ENCODE measurements at places on chromosomes 1 and 21.

DNA sequence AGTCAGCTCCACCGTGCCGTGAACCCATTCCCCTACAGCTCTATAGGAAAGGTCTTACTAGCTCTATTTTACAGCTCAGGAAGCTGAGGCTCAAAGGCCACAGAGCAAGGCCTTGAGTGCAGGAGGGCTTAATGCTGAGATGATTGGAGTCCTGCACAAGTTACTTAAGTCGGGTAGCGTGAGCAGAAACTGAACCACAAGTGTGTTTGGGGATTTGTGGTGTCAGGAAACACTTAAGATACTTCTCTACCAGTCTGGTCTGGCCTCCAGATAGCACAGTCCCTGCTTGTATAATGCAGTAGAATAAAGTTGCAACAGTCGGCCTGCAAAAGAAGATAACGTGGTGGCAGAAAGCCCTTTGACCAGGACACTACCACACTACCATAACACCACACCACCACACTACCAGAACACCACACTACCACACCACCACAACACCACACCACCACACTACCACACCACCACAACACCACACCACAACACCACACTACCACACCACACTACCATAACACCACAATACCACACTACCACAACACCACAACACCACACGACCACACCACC lies 118.1 kb downstream of the SPSB1 start:
- H3K4me3 ChIP-seq = no peak overlapping the region
- peaks cover 37% of the 10 kb centered on the region for H3K4me1 ChIP-seq
- no peaks in the 10 kb centered on the region for H3K36me3 ChIP-seq
- peaks cover 3% of the 10 kb centered on the region for H3K27me3 ChIP-seq

DNA sequence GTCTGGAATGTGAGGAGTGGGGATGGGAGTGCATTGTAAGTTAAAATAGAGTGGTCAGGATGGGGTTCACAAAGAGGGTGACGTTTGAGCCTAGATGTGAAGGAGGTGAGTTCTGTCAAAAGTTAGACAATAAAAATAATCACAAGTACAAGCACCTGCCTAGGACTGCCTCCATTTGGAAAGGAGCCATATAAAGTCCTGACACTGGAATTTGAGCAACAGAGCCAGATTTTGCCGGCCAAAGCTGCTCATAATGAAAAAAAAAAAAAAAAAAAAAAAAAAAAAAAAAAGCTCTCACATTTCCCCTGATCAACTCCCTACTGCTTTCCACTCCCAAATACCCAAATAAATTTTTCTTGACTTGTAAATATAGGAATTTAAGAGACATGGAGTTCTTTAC lies 4.1 kb downstream of the PALMD start:
- H3K36me3 ChIP-seq = no peaks in the 10 kb centered on the region
- peaks cover 24% of the 10 kb centered on the region for H3K4me1 ChIP-seq
- no peak overlapping the region for H3K27ac ChIP-seq

- peak; percentile 61 for DNase-seq
- H3K27ac ChIP-seq = no peak overlapping the region
- no peaks in the 10 kb centered on the region for H3K4me1 ChIP-seq
- H3K27me3 ChIP-seq = peaks cover 6% of the 10 kb centered on the region
- H3K4me3 ChIP-seq = no peak overlapping the region
These were observed 14.9 kb downstream of the TTC34 start for GRCh38 chr1:2786329-2787162.

- H3K27me3 ChIP-seq = peaks cover 35% of the 10 kb centered on the region
- H3K4me1 ChIP-seq = peaks cover 90% of the 10 kb centered on the region
- H3K27ac ChIP-seq = no peak overlapping the region
- H3K36me3 ChIP-seq = no peaks in the 10 kb centered on the region
- no peak overlapping the region for H3K4me3 ChIP-seq
These were observed 6.0 kb downstream of the TRNP1 start for GRCh38 chr1:26999440-26999987.

DNA sequence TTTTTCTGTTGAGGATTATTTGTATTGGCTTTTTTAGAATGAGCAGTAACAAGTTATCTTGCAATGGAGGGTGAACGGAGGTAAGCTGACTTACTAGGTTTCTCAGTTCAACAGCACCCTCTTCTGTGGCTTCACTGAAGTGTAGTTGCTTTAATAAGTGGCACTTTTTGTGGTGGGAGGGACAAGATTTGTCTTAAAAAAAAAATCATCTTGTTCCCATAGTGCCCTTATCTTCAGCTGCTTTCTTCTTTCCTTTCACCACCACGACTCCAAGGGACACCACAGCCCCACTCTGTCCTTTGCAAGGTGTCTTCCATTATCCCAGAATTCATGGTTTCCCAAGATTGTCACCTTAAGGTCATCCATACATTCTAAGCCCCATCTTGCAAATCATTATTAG lies 92.9 kb downstream of the PIGK start:
- DNase-seq = peak; percentile 14
- no peaks in the 10 kb centered on the region for H3K27me3 ChIP-seq
- H3K36me3 ChIP-seq = no peaks in the 10 kb centered on the region
- H3K4me3 ChIP-seq = no peak overlapping the region
- H3K27ac ChIP-seq = no peak overlapping the region
- H3K4me1 ChIP-seq = no peaks in the 10 kb centered on the region

DNA sequence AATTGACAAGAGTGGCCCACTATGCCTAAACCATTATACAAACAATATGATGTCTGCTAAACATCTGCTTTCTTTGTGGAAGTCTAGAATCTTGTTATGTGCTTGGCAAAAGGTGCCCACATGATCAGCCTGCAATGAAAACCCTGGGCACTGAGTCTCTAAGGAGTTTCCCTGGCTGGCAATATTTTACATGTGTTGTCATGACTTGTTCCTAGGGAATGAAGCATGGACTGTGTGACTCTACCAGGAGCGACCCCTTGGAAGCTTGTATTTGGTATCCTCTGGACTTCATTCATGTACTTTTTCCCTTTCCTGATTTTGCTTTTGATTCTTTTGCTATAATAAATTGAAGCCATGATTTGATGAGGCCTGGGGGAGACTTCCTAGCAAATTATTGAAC lies 324.9 kb downstream of the HHIPL2 start:
- H3K4me3 ChIP-seq = no peak overlapping the region
- H3K4me1 ChIP-seq = peaks cover 12% of the 10 kb centered on the region
- DNase-seq = no peak

- no peaks in the 10 kb centered on the region for H3K27me3 ChIP-seq
- peaks cover 33% of the 10 kb centered on the region for H3K36me3 ChIP-seq
- H3K27ac ChIP-seq = no peak overlapping the region
- H3K4me3 ChIP-seq = no peak overlapping the region
- DNase-seq = no peak
These were observed 4.7 kb upstream of the FTCD start for GRCh38 chr21:46159841-46160656.

Data from nephron progenitor cell (in vitro differentiated cells).